ENCODE measurements at places on chromosomes 2 and 18.

DNA sequence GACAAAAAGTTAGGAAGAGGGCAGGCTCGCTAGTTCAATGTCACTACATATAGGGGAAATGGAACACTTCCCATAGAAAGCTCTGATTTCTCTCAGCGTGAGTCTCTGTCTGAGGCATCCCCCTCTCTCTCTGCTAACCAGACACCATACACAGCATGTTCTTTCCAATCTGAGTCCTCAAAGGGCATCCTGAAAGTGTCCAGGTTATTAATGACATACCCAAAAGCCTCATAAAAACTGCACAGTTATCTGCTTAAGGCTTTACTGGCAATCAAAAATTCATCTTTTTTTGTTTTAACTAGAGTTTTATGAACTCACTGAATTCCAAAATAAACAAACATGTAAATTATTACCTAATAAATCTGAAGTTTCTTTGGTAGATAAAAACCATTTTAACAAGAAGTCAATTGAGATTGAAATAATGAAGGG is 137.4 kb downstream of the AFF3 start:
- no peak for DNase-seq

- no peak for DNase-seq
Observed at GRCh38 chr2:190972846-190973245, 41.1 kb downstream of the STAT1 start.

DNA sequence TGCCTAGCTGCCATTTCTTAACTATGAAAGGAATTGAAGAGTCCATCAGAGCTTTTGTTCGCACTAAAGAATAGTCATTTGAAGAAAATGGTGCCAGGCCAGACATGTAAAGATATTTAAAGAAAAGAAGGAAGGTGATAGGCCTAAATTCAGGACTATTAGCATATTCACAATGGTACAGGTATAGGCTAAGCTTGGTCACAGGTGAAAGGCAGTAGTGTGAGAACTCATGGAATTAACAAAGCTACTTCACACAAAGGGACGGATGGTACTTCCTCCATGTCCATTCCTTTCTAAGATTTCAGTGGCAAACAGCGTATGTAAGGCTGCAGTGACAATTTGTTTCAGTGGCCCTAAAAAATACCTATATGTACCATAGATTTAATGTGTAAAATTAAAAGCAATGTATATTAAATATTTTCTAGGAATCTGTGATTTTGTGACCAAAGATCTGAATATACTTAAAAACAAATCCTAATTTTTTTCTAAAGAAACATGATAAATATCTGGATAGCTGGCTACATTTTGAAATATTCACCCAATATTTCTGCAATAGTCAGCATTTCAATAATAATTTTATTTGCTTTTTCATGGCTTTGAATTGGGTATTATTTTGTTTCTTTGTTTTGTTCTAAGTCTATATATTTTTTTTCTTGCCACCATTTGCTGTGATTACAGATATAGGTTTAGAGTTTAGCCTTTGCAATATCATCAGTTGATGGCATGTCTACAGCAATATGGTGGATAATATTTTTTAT is 116.1 kb downstream of the CAMKMT start:
- no peak for DNase-seq

GRCh38 chr18:75211002-75211621 is 515 bp downstream of the TSHZ1 start:
- DNase-seq, result no peak

DNA sequence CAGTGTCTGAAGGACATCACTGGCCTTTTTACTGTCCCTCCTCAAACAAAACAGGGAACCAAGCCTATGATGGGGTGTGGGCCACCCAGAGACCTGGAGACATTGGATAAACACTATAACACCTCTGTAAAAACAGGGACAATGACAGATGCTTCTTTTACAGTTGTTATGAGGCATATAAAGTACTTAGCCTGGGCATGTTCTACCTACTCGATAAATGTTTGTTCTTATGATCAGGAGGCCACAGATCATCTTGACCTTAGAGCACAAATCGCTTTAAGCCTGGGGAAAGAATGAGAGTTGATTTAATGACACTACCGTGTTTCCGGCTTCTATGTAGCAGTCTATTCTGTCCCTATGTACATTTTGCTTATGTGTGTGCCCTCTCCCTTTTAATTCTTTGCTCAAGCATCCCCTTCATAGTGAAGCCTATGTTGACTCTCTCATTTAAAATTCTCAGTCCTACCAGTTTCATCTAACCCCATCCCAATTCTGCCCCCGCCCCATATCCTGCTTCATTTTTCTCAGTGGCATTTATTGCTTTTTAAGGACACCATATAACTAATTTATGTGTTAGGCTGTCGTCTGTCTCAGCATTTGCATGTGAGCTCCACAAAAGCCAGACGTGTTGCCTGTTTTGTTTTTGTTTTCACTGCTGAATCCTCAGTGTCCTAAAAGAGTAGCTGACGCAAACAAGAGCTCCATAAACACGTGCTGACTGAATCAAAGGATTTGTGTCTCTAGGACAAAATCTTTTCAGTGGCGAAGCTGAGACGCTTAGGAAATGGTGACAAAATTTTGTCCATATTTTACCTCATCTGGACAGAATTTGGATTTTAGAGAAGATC is 182.3 kb upstream of the ST6GAL2 start:
- DNase-seq, result no peak

DNA sequence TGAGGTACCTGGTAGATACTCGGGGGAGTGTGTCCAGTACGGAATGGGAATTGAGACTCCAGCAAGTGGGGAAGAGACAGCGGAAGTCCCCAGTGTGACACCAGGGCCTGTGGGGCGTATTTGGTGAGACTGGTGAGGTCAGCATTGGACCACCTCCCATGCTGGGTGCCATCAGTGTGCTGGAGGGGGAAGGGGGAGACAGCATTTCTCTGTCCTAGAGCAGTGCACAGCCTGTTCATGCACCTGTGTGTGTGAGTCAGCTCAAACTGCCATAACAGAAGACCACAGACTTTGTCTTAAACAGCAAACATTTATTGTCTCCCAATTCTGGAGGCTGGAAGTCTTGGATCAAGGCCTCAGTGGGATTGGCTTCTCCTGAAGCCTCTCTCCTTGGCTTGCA is 301.8 kb downstream of the GBX2 start:
- no peak for DNase-seq

GRCh38 chr2:190062601-190063000 is at the start of gene MSTN:
Gene MSTN, minus strand, starts transcription at chr2:190062729. Its CDS starts 133 bp downstream, at chr2:190062596.
- DNase-seq, result no peak

DNA sequence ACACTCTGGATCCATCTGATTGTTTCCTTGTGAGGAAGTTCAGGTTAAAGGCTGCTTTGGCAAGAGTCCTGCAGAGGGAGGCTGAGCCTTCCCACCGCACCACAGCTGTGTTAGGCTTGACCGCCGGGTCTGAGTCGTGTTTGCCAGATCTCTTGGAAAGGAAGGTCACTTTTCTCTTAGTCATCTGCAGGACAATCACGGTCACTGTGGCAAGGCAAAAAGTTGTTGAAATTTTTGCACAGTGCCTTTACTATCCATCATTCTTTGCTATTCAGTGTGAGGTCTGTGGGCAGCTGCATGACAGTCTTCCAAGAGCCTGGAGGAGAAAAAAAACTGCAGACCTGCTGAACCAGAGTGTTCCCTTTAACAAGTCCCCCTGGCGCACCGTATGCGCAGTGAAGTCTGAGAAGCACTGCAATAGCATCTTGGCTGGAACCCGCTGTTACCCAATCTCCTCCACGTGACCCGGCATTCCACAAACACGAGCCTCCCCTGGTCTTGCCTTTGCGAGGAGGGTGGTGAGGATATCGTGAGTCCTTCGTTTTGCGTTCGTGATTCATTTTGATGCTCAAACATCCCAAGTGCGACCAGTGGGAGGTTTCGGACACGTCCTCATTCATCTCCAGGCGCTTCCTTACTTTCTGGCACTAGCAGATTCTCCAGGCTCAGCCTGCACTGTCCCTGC is 23.0 kb downstream of the BIN1 start:
- DNase-seq, result no peak

DNA sequence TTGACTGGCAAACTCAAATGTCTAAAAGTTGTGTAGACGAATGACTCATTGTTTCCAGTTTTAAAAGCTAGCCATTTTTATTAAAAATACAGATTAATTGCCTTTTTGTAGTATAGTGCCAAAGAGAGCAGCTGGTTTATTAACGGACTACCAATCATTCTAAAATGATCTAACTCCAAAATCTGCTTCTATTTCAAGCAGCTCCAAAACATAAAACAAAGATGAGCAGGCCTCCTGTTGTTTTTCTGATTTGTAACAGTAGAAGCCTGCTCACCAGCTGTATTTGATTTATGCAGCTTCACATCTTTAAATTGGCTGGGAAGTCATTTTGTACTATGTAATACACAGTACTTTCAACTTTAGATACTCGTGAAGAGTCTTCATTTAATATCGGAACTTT is 171.8 kb downstream of the UBR3 start:
- no peak for DNase-seq
